Panc1 (cell line): ENCODE measurements at places on chromosomes 3 and 15. TPM values are rescaled to one million over a fixed set of nuclear protein-coding genes. Genes with fewer than 3 reads are reported as not detected.

The LNP1 gene
- total RNA-seq: 1.8 TPM

The RHOV gene
- 4.2 TPM for total RNA-seq

The LRRK1 gene
- 88.0 TPM for total RNA-seq

The IVD gene
- total RNA-seq: 74.6 TPM

The SEMA3F gene
- 69.6 TPM for total RNA-seq

The TUSC7 gene
- total RNA-seq: not detected

The CIP2A gene
- 52.0 TPM for total RNA-seq

The STAB1 gene
- total RNA-seq: 0.39 TPM
